ENCODE measurements at places on chromosomes 3 and 15.
A peak's percentile ranks its signal among the peaks of the same experiment; 100 is the strongest.

DNA sequence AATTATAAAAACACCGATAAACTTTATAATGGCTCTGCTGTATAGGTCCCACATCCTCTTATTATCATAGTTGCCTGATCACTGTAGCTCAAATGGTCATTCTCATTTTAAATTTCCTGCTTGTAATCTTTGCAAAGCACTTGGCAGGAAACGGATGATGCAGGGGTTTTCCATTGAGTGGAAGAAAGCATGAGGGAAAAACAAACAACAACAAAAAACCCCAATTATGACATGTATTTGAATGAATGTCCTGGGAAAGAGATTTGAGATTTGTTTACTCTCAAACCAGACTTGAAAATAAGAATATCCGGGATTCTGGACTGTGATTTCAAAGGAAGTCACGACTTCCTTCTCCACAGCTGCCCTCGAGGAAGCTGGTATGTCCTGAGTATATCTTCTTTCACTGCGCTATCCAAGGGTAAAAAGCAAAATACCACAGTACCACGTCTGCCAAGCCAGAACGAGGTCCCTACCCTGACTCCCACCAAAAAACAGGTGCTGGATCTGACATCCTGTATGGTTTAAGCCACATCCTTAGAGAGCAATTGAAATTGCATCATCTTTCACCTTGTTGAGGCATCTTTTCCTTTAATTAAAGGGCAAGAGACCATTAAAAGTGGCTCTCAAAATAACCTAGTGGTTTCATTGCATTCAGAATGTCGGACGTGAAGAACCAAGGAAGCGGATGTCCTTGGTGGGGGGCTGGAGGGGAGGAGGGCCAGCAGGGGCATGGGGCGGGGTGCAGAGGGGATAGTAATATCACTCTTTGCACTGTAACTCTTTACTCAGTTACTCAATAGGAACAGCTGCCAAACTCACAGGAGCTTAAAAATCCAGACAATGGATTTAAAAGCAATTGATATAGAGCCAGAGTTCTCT, 13.5 kb upstream of the TIPIN start:
- peak; percentile 23 for DNase-seq

DNA sequence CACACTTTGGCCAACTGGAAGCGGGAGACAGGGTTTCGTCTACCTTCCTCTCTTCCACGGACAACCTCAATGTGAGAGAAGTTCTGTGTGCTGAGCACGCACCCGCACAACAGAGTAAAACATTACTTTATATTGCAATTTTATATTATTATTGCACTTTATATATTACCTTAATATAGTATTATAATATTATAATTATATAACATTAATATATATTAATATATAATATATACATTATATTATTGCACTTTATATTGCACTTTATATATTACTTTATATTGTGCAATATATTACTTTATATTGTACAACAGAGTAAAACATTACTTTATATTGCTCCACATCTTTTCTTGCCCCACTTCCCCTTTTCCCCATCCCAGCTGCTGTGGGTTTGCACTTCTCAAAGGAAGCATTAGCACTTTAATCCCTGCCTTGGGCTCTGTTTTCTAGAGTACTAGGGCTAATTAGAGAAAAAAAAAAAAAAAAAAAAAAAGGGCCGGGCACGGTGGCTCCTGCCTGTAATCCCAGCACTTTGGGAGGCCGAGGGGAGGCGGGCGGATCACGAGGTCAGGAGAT, 76.4 kb upstream of the SLC4A7 start:
- DNase-seq, result no peak

DNA sequence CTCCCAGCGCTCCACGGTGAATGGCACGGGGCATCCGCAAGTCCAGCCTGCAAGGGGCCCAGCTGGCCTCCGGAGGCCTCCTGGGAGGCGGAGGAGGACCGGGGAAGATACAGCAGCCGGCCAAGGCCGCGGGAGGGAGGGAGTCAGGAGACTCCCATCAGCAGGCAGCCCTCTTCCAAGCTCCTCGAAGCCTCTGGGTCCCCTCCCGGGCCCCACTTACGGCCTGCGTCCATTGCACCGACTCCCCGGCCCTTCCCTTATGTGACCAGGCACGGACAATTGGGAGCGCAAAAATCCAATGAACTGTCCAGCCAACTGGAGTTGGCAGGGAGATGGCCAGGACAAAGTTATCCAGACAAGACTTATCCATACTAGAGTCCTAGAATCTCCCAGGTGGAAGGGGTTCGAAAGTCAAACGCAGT, 668 bp downstream of the MFGE8 start:
- peak; percentile 56 for DNase-seq

GRCh38 chr15:61327019-61327631, 98.0 kb upstream of the RORA start:
- DNase-seq, result no peak

GRCh38 chr3:191303596-191303995, 25.6 kb upstream of the CCDC50 start:
- DNase-seq, result no peak

DNA sequence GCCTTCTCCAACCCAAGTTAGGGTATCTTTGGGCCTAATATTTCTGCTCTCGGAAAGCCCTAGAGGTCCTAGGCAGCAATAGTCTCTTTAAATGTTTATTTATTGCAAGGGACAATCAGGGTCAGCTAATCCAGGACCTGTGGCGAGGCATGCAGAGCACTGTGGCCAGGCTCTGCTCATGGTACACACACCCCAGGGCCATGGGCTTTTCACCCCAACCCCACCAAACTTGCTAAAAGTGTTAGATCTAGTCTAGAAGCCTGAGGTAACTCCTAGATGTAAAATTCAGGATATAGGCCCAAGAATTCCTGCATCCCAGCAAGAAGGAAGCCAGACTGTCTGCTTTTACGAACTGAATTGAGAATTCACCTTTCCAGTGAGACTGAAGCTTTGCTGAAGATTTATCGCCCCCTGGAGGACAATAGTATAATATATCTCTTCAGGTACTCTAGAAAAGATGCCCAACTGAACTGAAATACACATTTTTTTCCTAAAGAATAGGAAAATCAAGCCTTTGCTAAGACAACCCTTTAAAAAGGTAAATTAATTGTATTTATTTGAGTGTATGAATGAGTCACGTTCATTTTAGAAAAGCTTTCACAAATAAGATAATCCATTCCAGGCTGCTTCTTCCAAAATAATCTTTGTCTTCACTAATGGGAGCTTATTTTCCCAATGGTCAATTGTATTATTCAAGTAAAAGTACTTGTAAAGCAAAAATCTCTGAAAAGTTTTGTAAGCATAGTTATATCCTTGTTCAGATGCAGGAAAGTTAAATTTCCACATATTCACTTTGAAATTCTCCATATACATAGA, 89.8 kb downstream of the LRRC3B start:
- peak; percentile 3 for DNase-seq

DNA sequence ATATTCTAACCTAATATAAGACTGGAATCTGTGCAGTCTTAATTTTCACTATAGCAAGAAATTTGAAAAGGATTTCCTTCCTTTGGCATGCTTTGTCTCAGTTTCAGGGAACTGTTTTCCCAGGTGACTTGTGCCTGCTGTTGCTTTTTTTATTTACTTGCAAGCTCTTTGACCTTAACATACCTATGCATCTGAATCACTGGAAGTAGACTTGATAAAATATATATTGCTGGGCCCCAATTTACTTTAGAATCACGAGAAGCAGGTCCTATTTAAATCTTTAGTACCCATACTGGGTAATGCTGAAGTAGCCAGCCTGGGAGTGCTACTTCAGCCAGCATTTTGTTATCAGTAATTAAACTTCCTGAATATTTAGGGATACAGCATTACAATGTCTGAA, 257.9 kb upstream of the ALCAM start:
- DNase-seq, result no peak

DNA sequence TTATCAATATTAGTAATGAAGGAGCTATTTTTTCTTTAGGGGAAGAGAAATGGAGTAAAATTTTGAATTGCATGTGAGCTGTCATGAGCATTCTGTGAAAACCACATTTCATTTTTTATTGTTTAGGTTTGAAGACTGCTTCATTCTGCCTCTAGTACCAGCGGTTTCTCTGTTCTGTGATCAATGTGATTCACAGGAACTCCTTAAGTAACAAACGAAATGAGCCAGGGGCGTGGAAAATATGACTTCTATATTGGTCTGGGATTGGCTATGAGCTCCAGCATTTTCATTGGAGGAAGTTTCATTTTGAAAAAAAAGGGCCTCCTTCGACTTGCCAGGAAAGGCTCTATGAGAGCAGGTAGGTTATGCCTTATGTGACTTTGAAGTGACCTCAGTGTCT, 13.0 kb downstream of the NIPA2 start:
- DNase-seq, result no peak

GRCh38 chr3:28738425-28738824, 389.8 kb upstream of the AZI2 start:
- DNase-seq, result no peak

- DNase-seq, result no peak
Measured at GRCh38 chr3:33597257-33597689, 120.8 kb downstream of the CLASP2 start.

DNA sequence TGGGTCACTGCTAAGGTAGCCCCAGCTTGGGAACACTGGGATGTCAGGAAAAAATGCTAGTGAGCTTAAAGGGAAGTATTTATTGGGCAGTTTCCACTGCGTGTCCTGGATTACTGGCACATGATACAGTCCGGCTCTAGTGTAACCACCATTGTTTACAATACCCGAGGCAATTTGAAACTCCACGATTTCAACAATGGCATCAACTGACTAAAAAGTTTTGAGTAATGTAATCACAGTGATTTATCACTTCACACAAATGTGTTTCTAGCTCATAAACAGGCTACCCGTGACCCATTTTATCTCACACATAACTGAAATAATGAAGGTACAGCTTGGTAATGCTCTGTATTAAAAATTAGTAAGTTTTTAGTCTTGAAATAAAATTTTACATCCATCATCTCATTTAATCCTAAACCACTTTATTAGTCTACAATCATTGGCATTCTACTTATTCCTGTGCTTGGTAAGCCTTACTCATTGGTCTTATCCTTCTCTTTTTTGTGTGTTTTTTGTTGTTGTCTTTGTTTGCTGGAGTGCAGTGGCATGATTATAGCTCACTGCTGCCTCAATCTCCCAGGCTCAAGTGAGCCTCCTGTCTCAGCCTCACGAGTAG, 7.6 kb downstream of the ZMAT3 start:
- peak; percentile 57 for DNase-seq

- no peak for DNase-seq
Measured at GRCh38 chr15:67564968-67565345, 22.5 kb downstream of the MAP2K5 start.

DNA sequence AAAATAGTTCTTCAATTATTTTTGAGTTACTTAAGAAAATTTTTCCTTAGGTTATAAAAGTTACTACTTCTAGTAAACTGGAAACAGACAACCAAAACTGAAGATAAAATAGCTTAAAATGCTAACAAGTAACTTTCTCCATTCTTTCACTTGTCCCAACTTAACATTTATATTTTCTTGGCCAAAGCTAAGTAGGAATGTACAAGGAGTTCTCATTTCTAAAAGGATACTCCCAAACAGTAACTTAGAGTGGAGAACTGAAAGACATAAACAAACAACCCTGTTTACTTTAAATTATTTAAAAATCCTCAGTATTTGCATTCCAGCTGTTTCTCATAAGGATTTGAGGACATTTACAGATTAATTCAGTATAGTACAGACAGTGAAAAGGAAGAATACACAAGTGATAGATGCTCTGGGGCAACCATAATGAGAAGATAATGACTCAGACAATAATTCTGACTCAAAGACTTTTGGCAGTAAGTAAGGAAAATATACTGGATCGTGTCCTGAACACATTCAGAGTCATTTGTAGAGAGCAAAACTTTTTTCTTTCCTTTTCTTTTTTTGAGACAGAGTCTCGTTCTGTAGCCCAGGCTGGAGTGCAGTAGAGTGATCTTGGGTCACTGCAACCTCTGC, 29.2 kb upstream of the ANXA2 start:
- peak; percentile 22 for DNase-seq

DNA sequence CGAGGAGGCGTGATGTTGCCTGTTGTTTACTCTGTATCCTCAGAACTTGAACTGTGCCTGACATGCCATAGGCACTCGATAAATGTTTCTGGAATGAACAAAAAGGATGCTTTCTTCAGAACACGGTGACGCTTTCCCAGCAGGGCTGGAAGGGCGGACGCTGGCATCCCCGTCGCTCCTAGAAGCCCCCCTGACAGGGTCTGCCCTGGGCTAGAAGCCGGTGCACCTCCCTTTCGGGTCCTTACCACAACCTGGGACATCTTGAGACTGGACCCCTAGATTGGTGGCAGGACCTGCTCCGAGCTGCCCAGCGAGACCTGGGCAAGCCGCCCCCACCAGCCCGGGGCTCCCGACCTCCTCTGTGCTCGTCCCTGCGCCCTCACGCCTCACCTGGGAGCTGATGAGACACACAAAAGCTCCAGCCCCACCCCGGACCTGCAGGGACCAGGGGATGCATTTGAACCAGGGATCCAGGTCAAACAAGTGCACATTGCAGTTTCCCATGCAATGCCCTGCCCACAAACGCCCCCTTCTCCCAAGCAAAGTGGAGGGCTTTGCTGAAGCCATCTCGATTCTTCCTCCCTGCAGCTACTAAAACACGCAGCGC, 131.2 kb upstream of the MEF2A start:
- DNase-seq, result no peak

DNA sequence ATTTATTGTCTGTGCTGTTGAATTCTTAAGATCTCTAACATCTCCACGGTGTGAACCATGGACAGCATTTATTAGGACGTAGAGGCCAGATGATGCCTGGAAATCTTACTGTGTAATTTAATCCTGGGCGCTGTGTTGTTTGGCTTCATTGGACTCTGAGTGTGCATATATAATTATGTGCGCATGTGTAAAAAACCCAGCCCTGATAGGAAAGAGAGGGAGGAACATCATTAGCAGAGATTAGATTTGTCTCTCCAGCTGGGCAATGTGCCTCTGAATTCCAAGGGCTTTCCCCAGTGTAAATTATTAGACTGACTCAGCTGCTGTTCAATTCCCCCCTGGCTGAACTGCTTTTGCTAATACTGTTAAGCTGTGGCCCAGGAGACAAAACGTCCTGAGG, 39.6 kb downstream of the MAP3K13 start:
- DNase-seq, result no peak

DNA sequence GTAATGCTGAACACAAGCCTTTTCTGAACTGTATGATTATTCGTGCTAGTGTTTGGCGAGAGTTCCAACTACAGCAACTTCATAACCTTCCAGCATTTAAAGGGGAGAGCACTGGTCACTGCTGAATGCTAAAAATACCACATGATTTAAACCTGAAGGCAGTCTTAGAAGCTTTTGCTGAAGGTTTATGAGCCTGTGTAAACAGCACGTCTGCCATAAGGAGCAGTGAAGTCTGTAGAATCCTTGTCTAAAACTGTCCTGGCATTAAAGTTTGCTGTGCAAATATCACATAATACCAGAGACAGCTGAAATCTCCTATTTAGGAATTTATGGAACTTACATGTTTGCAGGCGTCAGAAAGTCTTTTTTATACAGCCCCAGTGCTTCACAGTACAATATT, 5.9 kb downstream of the SATB1 start:
- DNase-seq, result no peak

GRCh38 chr3:100084100-100084806, 30.0 kb downstream of the FILIP1L start:
- DNase-seq, result no peak

DNA sequence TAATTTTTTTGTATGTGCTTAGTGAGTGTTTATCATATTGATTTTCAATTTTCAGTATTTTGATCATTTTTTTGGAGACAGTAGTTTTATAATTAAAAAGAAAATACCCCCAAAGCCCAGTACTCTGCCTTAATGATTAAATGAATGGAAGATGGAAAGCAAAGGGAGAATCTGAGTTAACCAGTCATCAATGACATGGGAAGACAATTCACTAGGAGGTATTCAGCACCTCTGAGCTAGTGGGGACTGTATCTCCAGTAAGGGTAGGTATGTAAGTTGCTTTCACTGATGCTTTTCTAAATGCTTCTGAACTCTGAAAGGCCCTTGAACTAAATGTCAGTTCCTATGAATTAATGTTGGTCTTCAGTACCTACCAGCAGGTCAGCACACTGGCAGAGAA, 590.4 kb upstream of the DPPA4 start:
- DNase-seq, result no peak

All from AG08396 (cell line).